ENCODE measurements at places on chromosomes 1 and 21.

- DNase-seq: no peak
These were observed 19.5 kb upstream of the HLCS start for GRCh38 chr21:36985751-36986594.

GRCh38 chr21:34906401-34906800 lies 142.7 kb downstream of the RUNX1 start:
- no peak for DNase-seq

GRCh38 chr1:73886716-73887115 lies 311.3 kb downstream of the LRRIQ3 start:
- no peak for DNase-seq

DNA sequence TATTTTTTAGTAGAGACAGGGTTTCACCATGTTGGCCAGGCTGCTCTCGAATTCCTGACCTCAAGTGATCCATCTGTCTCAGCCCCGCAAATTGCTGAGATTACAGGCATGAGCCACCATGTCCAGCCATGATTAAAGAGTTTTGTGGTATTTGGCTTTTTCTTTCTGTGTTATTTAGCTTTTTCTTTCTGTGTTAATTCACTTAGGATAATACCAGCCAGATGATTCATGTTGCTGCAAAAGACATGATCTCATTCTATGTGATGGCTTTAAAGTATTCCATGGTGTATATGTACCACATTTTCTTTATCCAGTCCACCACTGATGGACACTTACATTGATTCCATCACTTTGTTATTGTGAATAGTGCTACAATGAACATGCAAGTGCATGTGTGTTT lies 1135.2 kb downstream of the AMY1C start:
- no peak for DNase-seq

DNA sequence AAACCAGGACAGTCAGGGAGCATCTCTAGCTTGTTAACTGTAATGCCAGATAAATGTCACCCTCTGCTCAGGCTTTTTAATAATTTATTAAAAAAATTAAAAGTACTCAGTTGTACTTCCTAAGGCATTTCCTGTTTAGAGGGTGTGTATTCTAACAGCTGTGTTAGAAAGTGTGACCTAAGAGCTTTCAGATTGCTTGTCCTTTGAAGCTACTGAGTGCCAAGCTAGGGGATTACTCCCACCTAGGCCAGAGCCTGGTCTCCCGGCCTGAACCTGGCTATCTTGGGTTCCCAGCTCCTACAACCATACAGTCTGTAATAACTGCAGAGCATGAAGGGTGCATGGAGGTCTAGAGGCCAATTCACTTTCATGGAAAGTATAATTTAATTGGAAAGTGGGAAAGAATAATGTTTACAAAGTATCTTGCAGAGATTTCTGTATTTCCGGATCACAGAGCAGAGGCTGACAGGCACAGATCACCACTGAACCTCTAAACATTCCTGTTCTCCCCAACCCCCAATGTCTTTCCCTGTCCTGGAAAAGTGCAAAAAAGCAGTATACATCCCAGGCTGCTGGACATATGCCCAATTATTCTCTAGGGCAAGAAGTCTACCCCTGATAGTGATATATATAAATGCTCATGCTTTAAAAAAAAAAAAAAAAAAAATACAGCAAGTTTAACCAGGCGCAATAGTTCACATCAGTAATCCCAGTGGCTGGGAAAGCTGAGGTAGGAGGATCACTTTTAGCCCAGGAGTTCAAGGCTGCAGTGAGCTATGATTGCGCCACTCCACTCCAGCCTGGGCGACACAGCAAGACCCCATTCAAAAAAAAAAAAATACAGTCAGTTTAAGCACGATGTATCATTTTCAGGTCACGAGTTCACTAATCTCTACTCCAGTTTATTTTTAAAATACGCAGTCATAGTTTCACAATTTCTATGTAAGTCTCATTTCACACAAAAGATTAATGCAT lies 36.7 kb upstream of the RAP1A start:
- no peak for DNase-seq

GRCh38 chr1:119359730-119360129 lies 8.9 kb upstream of the HAO2 start:
- DNase-seq: no peak

DNA sequence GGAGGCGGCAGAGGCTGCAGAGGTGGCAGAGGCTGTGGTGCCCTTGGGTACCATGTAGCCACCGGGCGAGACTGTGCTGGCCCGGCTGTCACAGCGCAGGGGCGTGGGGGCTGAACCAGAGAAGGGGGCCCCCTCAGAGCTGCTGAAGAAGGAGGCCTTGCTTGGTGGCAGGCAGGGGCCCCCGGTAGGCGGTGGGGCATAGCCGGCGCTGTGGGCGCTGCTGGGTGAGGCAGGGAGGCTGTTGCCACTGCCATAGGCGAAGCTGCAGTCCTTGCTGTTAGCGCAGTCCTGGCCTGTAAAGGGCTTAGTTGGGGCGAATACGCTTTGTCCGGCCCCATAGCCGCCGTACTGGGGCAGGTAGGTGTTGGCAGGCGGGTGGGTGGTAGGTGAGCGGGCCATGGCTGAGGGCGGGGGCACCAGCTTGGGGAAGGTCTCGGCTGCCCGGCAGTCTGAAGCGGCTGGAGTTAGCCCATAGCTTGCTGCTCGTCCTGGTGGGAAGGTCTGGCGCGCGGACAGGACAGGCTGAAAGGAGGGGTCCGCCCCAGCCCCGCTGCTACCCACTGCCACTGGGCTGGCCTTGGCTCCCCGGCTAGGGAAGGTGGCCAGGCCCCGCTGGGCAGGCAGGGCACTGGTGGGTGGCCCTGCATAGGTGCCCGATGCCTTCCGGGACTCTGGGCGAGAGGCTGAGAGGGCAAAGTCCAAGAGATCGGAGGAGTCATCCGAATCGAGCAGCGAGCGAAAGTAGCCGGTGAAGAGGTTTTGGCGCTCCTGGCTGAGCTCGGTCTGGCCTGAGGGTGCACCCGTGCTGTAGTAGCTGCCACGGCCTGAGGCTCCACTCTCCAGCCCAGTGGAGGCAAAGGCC lies 54.9 kb downstream of the AHDC1 start:
- no peak for DNase-seq

DNA sequence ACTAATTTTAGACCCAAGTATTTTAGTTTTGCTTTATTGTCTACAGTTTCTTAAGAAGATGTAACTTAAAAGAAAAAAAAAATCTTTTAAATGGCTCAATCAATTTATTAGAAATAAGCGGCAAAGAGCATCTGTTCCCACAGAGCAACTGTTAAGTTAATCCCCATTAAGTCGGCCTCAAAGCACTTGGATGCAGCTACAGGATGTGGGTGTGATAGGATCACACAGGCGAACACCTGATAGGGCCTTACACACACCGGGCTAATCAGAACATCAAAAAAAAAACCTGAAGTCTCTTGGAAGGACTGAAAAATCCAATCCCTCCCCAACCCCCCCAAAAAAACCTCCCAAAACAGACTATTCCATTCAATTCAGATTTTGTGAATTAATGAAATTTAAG lies 23.0 kb downstream of the APP start:
- no peak for DNase-seq

DNA sequence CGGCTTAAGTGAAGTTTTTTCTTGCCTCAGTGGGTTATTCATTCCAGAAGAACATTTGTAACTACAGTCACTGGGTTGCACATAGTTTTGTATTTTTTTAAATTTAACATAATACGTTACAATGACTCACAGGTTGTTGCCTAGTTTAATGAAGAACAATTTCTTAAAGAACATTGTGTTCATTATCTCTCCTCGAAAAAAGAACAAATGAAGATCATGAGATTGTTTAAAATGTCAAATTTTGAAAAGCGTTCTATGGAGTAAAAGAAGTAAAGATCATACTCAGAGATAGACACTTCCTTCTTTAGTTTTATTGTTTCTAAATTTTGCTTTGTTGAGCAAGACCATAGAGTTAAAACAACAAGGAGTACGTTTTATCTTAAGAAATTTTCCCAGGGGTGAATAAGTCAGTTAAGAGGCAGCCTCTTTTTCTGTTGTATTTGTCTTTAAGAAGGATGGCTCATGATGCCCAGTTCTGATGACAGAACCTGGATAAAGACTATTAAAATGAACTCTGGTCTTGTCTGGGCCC lies 10.5 kb upstream of the SLAMF1 start:
- no peak for DNase-seq

GRCh38 chr1:2248127-2248826 lies 20.2 kb downstream of the SKI start:
- DNase-seq: no peak

DNA sequence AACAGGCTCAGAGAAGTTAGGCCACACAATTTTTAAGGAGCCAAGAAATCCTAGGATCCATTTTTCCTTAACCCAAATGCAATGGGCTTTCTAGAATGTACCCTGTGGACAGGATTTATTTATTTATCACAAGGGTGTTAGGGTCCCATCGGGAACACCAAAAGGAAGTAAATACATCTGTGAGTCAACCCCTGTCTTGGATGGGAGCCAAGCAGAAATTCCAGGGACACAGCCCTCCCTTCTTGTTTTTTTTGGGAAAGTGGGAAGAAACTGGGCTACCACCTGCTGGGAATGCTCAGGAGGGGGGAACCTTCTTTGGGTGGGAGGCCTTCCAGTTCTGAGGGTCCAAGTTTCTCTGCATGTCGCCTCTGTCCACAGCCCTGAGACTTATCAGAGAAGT lies 1.3 kb downstream of the CRNN start:
- no peak for DNase-seq

GRCh38 chr21:25360593-25360992 lies 246.7 kb downstream of the MRPL39 start:
- DNase-seq: no peak

DNA sequence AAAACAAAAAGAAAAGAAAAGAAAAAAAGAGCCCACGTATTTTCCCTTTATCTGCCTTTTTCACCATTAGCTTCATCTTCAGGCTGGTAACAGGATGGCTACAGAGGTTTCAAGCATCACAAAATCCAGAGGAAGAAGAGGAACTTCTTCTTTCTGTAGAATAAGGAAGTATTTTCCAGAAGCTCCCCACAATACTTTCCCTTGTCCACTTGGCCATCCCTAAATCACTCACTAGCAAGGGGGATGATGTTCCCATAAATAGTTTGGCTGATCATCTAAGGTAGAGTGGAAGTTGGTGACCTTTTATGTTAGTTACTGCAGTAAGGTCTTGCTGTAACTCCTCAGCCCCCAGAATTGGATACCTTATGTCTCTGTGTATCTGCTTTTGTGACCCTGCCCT lies 45.1 kb upstream of the RNF11 start:
- DNase-seq: peak; percentile 66

GRCh38 chr1:55164906-55165305 lies 50.3 kb downstream of the USP24 start:
- DNase-seq: no peak

GRCh38 chr1:22641906-22642636 lies 1.4 kb upstream of the C1QC start:
- DNase-seq: peak; percentile 92

DNA sequence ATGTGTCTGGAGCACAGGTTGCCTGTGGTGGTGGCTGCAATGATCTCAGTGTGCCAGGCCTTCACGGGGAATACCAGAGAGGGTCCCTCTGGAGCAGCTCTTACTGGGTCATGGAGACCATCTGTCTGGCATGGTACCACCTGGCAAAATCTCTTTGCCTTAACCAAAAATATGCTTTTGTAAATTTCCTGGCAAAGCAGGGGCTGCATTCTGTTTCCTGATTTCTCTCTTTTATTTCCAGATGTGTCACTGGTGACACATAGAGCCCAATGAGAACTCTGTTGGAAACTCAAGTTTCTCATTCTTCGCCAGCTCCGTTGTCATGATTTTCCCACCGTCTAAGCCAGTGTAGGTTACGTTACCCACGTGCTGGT lies 136.5 kb downstream of the FGGY start:
- no peak for DNase-seq

DNA sequence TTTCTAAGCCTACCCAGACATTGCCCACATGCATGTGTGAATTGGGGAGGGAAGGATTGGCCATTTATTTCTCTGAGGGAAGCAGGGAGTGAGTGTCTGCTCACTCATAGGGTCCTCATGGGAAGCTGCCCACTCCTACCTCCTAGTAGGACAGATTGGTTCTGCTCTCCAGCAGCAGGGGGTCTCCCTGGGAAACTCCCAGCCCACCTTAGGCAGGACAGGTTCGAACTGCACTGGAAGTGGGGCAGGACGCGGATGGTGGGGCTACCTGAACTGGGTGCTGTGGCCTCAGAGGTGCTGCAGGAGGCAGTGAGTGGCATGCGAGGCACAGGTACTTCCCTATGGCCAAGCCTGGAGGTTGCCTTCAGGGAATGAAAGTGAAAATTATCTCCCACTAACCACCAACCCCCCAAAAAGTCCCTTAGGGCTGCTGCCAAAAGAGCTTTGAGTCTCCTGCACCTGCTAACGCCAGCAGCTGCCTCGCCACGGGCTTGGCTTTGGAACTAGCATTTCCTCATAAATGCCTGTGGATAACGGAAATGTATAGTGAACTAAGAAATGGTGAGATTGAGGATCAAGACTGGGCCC lies 157.0 kb upstream of the COA6 start:
- no peak for DNase-seq

GRCh38 chr21:43294194-43294902 lies 125.5 kb downstream of the CRYAA start:
- no peak for DNase-seq

DNA sequence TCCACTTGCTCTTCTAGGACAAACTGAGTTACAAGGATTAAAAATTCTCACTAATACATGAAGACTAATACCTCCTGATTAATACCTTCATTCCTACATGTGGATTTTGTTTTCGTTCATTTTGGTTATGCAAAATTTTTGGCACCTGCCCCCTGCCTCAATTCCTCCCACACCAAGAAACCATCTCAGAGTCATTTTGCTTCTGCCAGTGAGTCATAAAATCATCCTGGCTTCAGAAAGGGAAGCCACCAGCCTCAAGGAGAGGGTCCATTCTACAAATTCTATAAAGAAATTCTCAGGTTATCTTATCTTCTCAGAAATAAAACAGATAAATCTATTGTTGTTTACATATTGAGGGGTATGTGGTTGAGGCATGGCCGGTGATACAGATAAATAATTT lies 103.2 kb upstream of the COA6 start:
- DNase-seq: no peak

DNA sequence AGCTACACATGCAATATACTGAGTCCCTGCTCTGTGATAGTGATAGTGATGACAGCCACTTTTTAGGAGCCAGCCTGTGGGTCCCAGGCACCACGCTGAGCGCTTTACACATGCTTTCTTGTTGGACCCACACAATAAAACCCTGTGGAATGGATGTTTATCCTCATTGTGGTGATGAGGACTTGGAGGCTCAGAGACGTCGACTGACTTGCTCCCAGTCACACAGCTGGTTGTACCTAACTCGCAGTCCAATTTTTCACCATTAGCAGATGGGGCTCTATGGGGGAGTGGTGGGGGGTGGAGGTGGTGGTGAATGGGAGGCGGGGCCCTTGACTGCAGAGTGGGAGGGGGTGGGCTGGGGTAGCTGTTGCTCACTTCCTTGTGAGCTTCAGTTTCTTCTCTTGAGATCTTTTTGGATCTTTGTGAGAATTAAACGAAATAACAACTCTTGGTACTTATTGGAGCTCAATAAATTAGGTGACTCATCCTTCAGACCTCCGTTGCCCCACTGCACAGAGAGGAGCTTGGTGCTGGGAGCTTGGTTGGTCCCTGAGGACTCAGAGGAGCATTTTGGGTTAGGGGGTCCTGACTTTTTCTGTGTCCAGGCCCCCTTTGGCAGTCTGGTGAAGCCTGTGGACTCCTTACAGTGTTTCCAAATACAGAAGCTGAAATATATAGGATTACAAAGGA lies 61.8 kb upstream of the CD1D start:
- DNase-seq: no peak

- DNase-seq: no peak
These were observed 38.9 kb upstream of the TARDBP start for GRCh38 chr1:10973552-10973951.

GRCh38 chr1:205907794-205908193 lies 35.5 kb downstream of the SLC26A9 start:
- peak; percentile 28 for DNase-seq
